ENCODE measurements at places on chromosomes 3 and 15.

DNA sequence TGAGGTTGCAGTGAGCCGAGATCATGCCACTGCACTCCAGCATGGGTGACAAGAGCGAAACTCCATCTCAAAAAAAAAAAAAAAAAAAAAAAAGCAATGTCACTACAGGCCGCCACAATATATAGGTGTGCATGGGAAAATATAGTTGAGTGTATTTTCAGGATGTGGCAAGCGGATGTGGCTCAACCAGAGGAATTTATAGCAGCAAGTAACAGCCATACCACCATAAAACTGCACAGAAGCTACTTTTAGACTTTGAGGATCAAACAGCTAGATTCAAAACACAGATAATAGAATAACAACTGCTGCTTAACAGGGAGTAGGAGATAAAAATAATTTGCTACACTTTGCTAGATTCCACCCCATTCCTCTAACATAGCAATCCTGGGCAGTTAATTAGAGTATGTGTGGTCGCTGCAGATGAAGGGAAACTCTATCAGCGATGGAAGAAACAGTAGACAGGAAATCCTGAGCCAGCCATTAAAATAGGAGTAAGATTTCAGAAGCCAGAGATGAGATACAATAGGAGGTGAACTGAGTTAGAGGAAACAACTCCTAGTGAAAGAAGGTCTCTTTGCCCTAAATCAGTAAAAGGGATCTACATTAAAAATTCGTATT lies 318.7 kb upstream of the STT3B start:
- no peak for DNase-seq

GRCh38 chr3:149310796-149311534 lies 22.5 kb downstream of the TM4SF18 start:
- DNase-seq = no peak

DNA sequence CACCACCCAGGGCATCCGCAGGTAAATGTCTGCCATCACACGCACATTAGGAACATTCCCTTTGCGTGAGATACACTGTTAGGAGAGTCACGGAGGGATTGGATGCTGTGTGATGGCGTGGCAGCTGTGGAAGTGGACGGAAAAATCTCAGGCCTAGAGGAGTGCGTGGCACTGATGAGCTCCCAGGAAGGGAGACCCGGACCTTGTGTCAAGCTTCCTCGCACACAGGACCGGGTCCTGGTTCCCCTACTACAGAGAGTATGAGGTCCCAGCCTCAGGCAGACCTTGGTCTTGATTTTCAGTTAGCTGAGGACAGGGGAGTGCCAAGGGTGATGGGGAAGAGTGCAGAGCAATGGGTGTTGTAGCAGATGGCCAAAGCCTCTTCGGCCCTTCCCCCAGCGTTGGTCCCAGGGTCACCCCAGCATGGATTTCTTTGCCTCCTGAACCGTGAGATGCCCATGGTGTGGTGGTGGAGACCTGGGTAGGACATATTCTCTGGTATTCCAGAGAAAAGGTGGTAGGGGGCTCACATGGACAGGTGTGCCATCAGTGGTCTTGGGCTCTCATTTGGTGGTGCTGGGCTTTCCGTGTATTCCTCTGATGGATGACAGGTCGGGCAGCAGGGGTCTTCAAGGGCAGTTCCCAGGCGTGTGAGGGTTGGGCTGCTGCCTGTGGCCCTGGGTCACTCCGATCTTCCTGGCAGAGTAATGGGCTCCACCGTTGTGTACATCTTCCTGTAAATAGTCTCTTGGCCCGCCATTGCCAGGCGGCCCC lies 105.1 kb downstream of the SNRPN start:
- DNase-seq = no peak

DNA sequence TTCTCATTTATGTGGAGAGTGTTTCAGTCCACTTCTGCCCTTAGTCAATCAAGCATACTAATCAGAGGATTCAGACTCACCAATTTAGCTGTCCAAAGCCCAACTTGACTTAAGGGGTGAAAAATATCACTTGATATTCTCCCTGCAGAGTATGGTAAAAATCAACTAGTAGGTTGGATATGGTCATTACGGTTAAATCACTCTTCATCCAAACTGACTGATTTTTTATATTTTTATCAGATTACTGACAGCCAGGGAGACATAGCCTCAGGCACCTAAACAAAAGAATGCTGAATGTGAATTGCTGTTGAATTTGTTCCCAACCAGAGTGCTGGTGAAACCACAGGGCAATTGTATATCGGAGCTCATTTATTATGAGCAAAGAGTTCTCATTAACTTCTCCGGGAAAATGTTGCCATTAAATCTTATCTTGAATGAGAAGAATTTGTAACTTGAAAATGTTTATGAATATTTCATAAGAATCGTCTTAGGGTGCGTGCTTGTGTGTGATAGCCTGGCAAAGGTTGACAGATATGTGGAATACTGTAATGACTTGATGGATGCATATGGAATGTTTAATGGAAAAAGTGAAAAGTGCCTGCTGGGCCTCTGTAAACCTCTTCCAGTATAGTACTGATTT lies 411.2 kb downstream of the NAALADL2 start:
- no peak for DNase-seq

- no peak for DNase-seq
Measured at GRCh38 chr3:9151240-9151639, 98.2 kb downstream of the SRGAP3 start.

- DNase-seq = no peak
Measured at GRCh38 chr3:150345021-150345538, 63.0 kb upstream of the TSC22D2 start.

DNA sequence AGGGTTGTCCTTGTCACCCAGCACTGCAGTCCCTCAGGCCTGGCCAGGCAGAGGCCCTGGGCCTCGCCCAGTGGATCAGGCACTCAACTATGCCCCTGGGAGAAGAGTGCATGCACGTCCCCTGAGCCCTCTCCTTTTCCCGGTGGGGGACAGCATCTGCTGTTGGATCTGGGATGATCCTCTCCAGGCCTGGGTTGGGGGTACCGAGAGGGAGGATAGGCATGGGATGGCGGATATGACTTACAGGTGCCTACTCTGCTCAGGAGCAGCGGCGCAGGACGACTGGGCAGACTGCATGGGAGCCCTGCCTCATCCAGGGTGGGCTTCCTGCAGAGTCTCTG lies 9.0 kb upstream of the APBA2 start:
- DNase-seq = no peak

DNA sequence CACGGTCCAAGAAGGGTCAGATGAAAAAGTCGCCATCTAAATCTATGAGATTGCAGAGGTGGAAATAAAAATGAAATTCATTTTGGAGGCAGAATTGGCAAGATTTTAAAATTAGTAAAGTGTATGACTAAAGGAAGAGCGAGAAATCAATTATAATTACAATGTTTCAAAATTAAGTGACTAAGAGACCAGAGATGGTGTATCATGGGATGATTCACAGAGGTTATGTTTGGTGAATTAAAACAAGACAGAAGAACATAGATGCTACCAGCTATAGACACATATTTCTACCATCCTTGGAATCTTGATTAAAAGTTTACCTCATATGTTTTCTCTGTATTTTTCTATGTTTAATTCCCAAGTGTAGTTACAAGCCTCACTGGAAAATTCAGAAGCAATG lies 308.9 kb upstream of the DNAJC19 start:
- DNase-seq = no peak

GRCh38 chr3:197504641-197505121 lies 51.1 kb downstream of the BDH1 start:
- no peak for DNase-seq

GRCh38 chr3:154113609-154114008 lies 7.6 kb upstream of the ARHGEF26 start:
- DNase-seq = no peak

- DNase-seq = no peak
Measured at GRCh38 chr3:145269106-145269505, 891.9 kb downstream of the PLOD2 start.

DNA sequence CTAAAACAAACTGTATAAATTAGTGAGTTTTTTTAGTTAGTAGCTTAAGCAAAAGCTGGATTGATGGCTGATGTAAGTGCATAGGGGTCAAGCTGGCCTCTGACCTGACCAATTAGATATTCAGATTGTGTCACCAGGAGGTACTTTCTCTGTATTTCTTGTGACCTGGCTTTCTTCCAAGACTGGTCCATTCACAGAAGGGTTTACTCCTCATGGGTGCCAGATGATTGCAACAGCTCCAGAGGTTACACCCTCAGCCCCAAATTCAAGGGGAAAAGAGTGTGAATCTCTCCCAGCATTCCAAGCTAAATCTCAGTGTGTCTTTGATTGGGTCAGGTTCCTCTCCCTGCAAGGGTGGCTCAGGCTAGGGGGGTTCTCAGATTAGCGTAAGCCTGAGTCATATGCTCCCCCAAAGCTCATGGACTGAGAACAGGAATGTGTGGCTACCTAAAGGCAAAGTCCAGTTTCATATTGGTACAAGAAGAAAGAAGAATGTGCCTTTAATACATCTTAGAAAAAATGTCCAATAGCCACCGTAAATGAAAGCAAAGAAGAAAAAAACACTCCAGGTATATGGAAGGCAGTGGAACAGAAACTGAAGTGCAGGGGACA lies 16.5 kb downstream of the PML start:
- no peak for DNase-seq

- DNase-seq = no peak
Measured at GRCh38 chr3:189718215-189718614, 87.0 kb downstream of the TP63 start.

GRCh38 chr3:178353006-178353694 lies 183.1 kb upstream of the KCNMB2 start:
- DNase-seq = no peak

- peak; percentile 64 for DNase-seq
Measured at GRCh38 chr15:40906991-40907802, 12.9 kb downstream of the VPS18 start.

All from left ventricle myocardium inferior (tissue), 1 donor.